ENCODE measurements at places on chromosomes 3 and 15.

- DNase-seq, result no peak
These were observed 7.4 kb downstream of the RNF168 start for GRCh38 chr3:196496183-196496582.

GRCh38 chr15:33737687-33738601, 230.4 kb upstream of the CHRM5 start:
- no peak for DNase-seq

- no peak for DNase-seq
These were observed 171.8 kb downstream of the SMAD6 start for GRCh38 chr15:66873856-66874255.

DNA sequence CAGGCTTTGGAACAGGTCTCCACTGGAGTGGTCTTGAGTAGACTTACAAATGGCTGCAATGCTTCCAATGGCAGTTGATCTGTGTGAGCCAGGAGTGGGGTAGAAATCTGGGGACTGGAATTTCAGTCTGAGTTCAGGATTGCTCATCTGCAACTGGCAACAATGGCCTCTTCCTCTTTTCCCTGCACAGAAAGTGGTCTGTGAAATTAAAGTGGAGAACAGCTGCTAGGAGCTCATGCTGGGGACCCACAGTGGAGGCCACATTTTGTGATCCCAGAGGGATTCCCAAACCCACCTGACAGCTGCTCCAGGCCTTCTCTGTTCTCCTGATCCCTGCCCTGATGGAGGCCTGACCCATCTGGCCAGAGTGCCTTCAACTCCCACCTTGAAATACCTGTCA, 49.6 kb downstream of the CEMIP start:
- no peak for DNase-seq

DNA sequence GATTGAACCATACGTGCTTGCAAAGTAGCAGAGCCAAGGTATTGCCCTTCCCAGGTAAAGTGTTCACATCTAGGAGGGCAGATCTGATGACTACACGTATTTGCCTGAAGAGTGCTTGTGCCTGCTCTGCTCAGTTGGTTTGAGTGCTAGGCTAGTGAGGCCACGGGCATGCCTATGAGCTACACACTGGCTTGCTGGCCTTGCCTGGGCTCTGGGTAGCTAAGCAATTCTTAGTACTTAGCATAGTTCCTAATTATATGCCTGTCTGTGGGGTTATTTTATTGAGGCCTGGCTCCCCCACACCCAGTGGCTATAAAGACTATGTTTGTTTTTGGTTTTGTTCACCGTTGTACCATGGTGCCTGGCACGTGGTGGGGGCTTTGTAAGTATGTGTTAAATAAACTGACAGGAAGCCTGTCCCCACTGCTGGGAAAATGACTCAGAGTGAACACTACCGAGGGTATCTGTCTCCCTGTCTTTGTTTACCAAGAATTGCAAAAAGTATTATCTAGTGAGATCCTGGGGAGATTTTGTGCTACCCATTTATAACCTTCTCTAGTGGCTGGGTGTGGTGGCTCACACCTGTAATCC, 72.1 kb upstream of the ETV5 start:
- no peak for DNase-seq

DNA sequence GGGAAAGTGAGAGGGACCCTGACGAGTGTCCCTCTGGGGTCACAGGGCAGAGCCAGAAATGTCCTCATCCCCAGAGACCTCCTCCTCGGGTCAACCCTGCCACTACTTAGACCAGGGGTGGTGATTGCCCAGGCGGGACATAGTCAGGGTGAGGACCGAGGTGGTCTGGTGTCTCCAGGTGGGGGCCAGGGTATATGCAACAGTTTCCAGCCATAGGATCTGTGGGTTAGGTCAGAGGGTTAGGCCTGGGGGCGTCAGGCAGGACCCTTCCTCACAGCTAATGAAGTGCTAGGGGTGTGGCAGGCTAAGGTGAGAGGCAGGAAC, 22.3 kb upstream of the FBLN2 start:
- no peak for DNase-seq

DNA sequence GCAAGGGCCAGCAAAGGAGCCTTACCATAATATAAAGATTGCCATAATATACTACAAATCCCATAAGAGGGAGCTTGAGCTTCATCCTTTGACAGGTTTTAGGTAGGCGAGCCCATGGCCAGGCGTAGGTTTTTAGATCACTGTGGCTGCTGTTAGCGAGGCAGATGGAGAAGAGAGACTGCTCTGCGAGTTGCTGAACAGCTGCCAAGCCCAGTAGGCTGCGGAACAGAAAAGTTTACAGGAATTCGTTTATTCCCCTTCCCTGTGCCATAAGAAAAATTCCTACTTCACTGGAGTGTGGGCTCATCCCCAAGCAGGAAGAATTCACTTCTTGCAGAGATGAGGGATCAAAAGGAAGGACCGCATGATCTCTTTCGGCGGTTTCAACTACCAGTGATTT, 30.5 kb downstream of the TMED3 start:
- DNase-seq, result no peak

DNA sequence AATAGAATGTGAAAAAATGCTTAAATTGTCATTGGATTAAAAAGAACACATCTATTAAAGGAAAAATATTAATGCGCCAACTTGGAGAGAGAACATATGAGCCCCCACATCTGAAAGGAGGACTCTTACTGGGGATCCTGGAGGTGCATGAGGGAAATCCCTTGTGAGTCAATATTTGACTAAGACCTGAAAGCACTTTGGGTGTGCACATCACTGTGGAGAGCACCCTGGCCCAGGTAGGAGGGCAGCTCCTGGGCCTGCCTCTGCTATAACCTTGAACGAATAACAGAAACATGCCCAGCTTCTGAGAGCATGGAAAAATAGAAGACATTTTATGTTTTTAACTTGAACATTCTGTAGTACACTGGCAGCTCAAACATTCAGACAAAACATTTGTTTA, 199.8 kb downstream of the GAP43 start:
- DNase-seq, result no peak

GRCh38 chr15:70617911-70618287, 145.5 kb downstream of the UACA start:
- no peak for DNase-seq
